Heart left ventricle (tissue), 16 donors: ENCODE measurements at places on chromosomes 16 and 17. TPM values are rescaled to one million over a fixed set of nuclear protein-coding genes. Genes with fewer than 3 reads are reported as not detected.
A peak's percentile ranks its signal among the peaks of the same experiment; 100 is the strongest.

DNA sequence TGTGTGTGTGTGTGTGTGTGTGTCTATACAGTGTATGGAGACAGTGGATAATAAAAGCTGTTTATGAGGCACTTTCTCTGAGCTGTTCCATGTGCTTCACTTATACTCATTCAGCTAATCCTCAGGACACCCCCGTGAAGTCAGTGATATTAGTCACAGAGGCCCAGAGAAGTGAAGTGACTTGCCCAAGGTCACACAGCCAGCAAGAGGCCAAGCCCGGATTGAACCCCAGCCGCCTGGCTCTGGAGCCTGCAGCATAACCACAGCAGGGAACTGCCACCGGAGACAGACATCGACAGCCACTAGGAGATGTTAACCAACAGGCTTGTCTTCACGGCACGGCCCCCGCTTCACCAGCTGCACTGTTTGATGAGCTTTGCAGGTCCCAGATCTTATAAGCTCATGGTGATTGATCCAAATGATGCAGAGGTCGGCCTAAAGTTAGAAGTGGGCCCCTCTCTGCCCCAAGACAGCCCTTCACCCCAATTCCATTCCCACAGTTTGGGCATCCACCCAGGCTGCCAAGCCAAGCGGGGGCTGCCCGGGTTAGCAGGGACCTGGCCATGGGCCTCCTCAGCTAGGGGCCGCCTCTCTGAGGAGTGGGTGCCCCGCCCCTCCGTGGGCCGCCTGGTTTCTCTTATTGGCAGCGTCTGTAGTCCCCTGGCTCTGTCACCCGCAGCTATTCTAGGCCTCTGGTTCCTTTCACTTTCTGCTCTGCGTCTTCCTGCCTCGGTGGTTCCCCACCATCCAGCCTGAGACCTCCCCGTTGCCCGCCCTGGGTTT, 30.9 kb downstream of the SOCS1 start:
- no peaks in the 10 kb centered on the region for H3K27me3 ChIP-seq
- DNase-seq: no peak
- H3K36me3 ChIP-seq: no peaks in the 10 kb centered on the region
- no peak overlapping the region for H3K4me3 ChIP-seq
- H3K27ac ChIP-seq: no peak overlapping the region

DNA sequence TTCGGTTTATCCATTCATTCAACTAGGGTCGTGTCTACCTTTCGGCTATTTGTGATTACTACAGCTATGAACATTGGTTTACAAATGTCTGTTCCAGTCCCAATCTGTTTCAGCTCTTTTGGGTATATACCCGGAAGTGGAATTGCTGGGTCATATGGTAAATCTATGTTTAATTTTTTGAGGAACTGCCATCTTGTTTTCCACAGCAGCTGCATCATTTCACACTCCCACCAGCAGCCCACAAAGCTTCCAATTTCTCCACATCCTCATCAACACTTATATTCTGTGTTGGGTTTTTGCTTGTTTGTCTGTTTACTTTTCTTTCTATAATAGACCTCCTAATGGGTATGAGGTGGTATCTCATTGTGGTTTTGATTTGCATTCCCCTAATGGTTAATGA, 48.7 kb upstream of the GINS3 start:
- no peak for DNase-seq
- H3K27ac ChIP-seq: no peak overlapping the region

DNA sequence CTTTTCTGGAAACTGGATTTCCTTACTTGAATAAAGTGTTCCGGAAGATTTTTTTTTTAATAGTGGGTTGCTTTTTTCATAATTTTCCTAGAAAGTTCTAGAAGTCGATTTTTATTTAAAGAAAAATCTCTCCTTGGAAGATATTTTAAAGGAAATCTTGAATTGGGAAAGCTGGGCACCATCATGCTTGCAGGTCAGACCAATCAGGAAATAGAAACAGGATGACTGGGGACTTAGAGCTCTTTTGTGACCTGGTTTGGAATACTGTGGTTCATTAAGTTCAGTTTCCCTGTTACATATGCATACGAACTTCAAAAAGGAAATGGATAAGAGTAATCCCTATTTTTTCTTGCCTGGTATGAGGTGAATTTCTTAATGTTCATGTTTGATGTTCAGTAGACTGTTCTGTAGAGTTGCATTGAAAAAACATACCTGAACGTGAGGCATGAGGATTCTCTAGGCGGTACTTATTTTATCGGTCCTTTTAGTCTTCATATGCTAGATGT, 1.2 kb downstream of the NFATC3 start:
- H3K36me3 ChIP-seq: no peaks in the 10 kb centered on the region
- peaks cover 29% of the 10 kb centered on the region for H3K4me1 ChIP-seq
- peak overlapping the region; percentile 98 for H3K27ac ChIP-seq
- H3K27me3 ChIP-seq: no peaks in the 10 kb centered on the region
- peak overlapping the region; percentile 88 for H3K4me3 ChIP-seq
- DNase-seq: no peak

- no peak overlapping the region for H3K4me3 ChIP-seq
- H3K27me3 ChIP-seq: no peaks in the 10 kb centered on the region
- peak overlapping the region; percentile 11 for H3K27ac ChIP-seq
- DNase-seq: no peak
- no peaks in the 10 kb centered on the region for H3K4me1 ChIP-seq
These were observed 21.3 kb downstream of the MBTPS1 start for GRCh38 chr16:84095466-84095865.

GRCh38 chr16:20648436-20648835, 49.0 kb downstream of the ACSM1 start:
- no peaks in the 10 kb centered on the region for H3K4me1 ChIP-seq
- H3K27ac ChIP-seq: no peak overlapping the region
- no peaks in the 10 kb centered on the region for H3K27me3 ChIP-seq
- DNase-seq: no peak

GRCh38 chr17:60141111-60142018, 8.4 kb upstream of the CA4 start:
- H3K36me3 ChIP-seq: no peaks in the 10 kb centered on the region
- no peak overlapping the region for H3K4me3 ChIP-seq
- H3K27me3 ChIP-seq: peaks cover 64% of the 10 kb centered on the region
- peaks cover 48% of the 10 kb centered on the region for H3K4me1 ChIP-seq
- no peak for DNase-seq
- no peak overlapping the region for H3K27ac ChIP-seq

DNA sequence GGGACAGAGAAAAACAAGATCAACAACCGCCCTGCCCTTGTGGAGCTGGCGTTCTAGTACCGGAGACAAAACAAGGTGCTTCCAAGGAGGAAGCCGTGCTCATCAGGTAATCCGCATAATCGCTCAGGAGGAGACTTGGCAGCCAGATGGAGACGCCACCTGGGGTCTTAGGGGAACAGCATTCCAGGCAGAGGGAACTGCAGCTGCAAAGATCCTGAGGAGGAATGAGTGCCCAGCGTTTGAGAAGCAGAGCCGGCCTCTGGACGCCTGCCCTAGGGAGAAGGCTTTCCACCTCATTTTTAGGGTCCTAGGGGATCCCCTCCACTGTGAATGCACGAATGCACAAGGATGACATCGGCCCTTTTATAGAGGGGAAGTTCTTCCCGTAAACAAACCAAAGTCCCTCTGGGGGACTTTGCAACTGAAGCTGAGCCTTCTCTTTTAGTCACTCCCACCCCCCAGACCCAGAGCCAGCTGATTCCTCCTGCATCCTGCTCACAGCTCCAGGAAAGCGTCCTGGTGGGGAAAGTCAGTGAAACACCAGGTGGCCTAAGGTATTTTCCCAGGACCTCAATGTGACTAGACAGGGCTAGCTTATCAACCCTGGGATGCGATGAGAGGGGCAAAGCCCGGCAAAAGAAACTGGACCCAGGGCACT, 13.2 kb upstream of the MPRIP start:
- H3K27ac ChIP-seq: no peak overlapping the region
- no peaks in the 10 kb centered on the region for H3K36me3 ChIP-seq
- DNase-seq: no peak
- H3K4me3 ChIP-seq: no peak overlapping the region
- peaks cover 23% of the 10 kb centered on the region for H3K4me1 ChIP-seq
- H3K27me3 ChIP-seq: no peaks in the 10 kb centered on the region

DNA sequence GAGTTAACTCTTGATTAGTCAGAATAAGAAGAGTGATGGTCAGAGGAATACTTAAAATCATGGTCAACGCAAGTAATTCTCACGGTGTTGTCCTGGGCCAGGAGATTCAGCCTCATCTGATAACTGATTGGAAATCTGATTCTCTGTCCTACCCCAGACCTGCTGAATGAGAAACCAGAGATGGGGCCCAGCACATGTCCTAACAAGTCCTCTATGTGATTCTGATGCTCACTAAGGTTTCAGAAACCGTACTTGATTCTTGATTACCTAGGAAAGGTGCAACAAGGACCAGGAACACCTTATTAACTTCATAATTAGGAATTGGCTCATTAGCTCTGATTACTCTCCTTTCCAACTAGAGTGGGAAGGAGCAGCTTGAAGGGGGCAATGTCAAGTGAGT, 44.5 kb downstream of the ANKFY1 start:
- peaks cover 3% of the 10 kb centered on the region for H3K4me1 ChIP-seq
- no peak overlapping the region for H3K4me3 ChIP-seq
- no peak for DNase-seq
- no peaks in the 10 kb centered on the region for H3K27me3 ChIP-seq

DNA sequence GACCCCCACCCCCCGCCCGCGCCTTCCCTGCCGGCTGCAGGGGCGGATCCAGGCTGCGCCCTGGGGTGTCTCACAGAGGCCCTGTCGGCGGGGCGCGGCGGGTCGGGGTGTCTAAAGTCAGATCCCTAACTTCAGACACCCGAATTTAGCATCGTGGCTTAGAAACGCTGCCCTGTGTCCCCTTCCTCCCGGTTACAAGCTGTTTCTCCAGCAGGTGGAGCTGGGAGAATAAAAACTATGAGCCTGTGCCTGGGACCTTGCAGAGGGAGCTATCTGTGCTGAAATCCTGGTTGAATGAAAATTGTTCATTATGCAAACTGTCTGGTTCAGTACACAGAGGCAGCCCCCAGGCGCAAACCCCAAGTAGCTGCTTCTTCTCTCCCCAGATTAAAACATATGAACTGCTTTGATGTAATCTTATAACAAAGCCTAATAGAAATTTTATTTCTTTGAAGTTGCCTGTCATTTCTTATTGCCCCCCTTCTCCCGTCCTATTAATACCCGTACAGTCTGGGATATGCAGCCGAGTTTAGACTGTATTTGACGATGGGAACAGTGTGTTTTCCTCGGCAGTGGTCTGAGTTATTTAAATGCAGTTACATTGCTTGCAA, 79.0 kb downstream of the RPA1 start:
- H3K4me1 ChIP-seq: peaks cover 21% of the 10 kb centered on the region
- H3K27me3 ChIP-seq: no peaks in the 10 kb centered on the region
- no peak overlapping the region for H3K4me3 ChIP-seq
- peak; percentile 65 for DNase-seq

- no peak overlapping the region for H3K27ac ChIP-seq
- H3K4me1 ChIP-seq: peaks cover 5% of the 10 kb centered on the region
- no peak for DNase-seq
- H3K4me3 ChIP-seq: no peak overlapping the region
- H3K27me3 ChIP-seq: no peaks in the 10 kb centered on the region
- no peaks in the 10 kb centered on the region for H3K36me3 ChIP-seq
These were observed 26.6 kb upstream of the GINS2 start for GRCh38 chr16:85715169-85716021.

- no peaks in the 10 kb centered on the region for H3K36me3 ChIP-seq
- H3K27ac ChIP-seq: no peak overlapping the region
- no peak overlapping the region for H3K4me3 ChIP-seq
- DNase-seq: no peak
- no peaks in the 10 kb centered on the region for H3K27me3 ChIP-seq
- H3K4me1 ChIP-seq: peaks cover 12% of the 10 kb centered on the region
These were observed 145.7 kb downstream of the PRKCA start for GRCh38 chr17:66448026-66448639.

DNA sequence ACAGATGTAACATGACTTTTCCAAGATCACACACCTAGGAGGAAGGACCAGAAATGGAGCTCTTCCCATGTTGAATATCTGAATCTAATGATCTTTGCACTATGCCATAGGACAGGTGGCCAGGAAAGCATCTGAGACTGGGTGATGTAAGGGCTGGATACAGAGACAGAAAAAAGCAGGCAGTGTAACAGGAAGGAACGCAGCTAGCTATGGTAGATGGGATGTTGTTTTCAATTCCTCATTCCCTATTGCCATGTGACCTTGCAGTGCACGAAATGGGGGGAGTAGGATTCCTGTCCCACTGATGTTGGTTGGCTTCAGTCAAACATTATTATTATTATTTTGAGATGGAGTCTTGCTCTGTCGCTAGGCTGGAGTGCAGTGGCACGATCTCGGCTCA, 3.7 kb upstream of the NPIPB15 start:
- H3K4me3 ChIP-seq: no peak overlapping the region
- H3K27ac ChIP-seq: no peak overlapping the region
- no peaks in the 10 kb centered on the region for H3K36me3 ChIP-seq
- peaks cover 4% of the 10 kb centered on the region for H3K4me1 ChIP-seq
- no peaks in the 10 kb centered on the region for H3K27me3 ChIP-seq

DNA sequence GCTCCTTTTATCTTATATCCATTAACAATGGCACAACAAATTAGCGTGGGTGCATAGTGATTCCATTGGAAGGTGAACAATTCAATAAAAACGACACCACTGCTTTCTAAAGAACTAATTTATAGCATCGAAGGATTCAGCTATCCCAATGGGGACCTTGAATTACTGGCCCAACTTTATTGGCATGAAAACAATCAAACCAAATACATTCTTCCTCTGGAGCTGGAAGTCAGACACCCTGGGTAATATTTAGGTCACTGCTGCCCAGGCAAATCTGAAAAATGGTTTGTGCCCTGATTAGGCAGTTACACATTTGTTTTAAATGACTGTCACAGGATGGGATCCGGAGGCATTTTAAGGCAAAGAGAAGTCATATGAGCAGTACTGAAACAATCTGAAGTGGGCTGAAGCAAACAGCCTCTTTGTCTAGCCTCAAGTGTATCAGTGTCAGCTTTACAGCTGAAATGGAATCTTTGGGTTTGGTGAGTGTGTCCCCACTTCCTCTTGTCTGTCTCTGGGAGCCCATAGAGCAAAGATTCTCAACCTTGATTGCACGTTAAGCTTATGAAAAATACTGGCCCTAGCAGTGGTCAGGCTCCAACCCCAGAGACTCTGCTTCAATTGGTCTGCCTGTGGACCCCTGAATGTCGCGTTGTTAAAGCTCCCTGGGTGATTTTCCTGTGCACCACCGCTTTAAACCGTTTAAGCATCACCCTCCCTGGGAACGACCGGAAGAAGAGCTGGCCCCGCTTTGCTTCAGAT, 30.3 kb downstream of the CDK5R1 start:
- H3K4me3 ChIP-seq: no peak overlapping the region
- H3K36me3 ChIP-seq: no peaks in the 10 kb centered on the region
- H3K4me1 ChIP-seq: peaks cover 17% of the 10 kb centered on the region
- H3K27me3 ChIP-seq: no peaks in the 10 kb centered on the region
- no peak overlapping the region for H3K27ac ChIP-seq

- no peak overlapping the region for H3K27ac ChIP-seq
- H3K4me1 ChIP-seq: no peaks in the 10 kb centered on the region
- H3K4me3 ChIP-seq: no peak overlapping the region
- no peaks in the 10 kb centered on the region for H3K36me3 ChIP-seq
- H3K27me3 ChIP-seq: peaks cover 5% of the 10 kb centered on the region
These were observed 25.8 kb downstream of the CRISPLD2 start for GRCh38 chr16:84845496-84846002.

CIBAR2 gene
- total RNA-seq: not detected

ITGAX gene
- total RNA-seq: 1.1 TPM

ZNF423 gene
- total RNA-seq: 3.3 TPM

NPIPA3 gene
- 0.70 TPM for total RNA-seq

RHBDL1 gene
- 2.6 TPM for total RNA-seq

ACSM2A gene
- not detected for total RNA-seq

MYOCD gene
- 70.8 TPM for total RNA-seq

GLTPD2 gene
- total RNA-seq: not detected
